ENCODE measurements at places on chromosomes 7 and 10. TPM values are rescaled to one million over a fixed set of nuclear protein-coding genes. Genes with fewer than 3 reads are reported as not detected.

Gene HOXA1
- 2.7 TPM for polyA plus RNA-seq

GRCh38 chr10:127142136-127142535 lies 54.3 kb downstream of the INSYN2A start:
- no peak for DNase-seq

- DNase-seq = no peak
These were observed 105.1 kb upstream of the GPR26 start for GRCh38 chr10:123561141-123561440.

DNA sequence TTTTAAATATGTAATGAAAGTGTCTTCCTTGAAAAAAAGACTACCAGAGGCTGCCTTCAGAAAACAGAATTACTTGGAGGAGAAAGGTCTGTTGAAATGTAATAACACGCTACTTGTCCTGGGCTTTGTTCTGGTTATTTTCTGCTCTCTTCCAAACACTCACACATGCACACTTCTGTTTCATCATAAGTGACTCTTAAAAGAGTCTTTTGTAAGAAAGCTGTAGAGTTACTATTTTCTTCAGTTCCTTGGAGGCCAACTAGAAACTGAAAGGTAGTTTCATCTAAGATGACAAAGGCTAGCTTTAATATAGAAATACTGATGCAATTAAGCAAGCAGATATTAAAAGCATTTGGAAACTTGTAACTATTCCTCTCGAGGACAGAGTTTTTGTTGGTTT lies 39.1 kb downstream of the TASOR2 start:
- DNase-seq = no peak

DNA sequence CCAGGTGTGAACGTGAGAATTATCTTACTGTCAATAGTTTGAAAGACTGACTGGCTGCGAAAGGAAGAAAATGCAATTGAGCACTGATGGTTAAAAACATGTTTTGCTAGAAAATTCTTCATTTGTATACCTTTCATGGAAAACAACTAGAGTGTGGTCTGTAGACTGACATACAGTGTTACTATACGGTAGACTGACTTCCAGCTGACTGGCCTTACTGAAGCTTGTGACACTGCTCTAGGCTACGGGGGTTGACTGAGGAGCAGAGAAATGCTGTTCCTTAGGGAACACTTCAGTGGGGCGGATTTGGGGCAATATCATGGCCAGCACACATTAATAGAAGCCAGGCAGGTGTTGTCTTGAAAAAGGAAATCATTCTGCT lies 25.9 kb upstream of the DDC start:
- DNase-seq = no peak
